ENCODE measurements at places on chromosomes 4 and X. TPM values are rescaled to one million over a fixed set of nuclear protein-coding genes. Genes with fewer than 3 reads are reported as not detected.

Gene SPANXD
- not detected for total RNA-seq

Gene HEPH
- 2.1 TPM for total RNA-seq

Gene FAAH2
- 4.5 TPM for total RNA-seq

Gene ATP8A1
- 71.6 TPM for total RNA-seq

Gene ATP1B4
- not detected for total RNA-seq

Gene MAGEA4
- total RNA-seq, result not detected

Gene GAR1
- 2.1 TPM for total RNA-seq

- no peaks in the 10 kb centered on the region for H3K4me1 ChIP-seq
- H3K36me3 ChIP-seq, result no peaks in the 10 kb centered on the region
- H3K27me3 ChIP-seq, result no peaks in the 10 kb centered on the region
- no peak for DNase-seq
- no peak overlapping the region for H3K4me3 ChIP-seq
- H3K27ac ChIP-seq, result no peak overlapping the region
Measured at GRCh38 chr4:148170408-148171365, 271.5 kb downstream of the NR3C2 start.

- H3K4me1 ChIP-seq, result no peaks in the 10 kb centered on the region
- no peak overlapping the region for H3K4me3 ChIP-seq
- H3K27me3 ChIP-seq, result no peaks in the 10 kb centered on the region
Measured at GRCh38 chr4:115042496-115042895, 70.9 kb downstream of the NDST4 start.

GRCh38 chr4:28358606-28359005 lies 1498.0 kb downstream of the STIM2 start:
- H3K4me1 ChIP-seq, result no peaks in the 10 kb centered on the region
- no peak overlapping the region for H3K4me3 ChIP-seq
- H3K27me3 ChIP-seq, result no peaks in the 10 kb centered on the region

GRCh38 chr4:177667687-177668086 lies 225.4 kb upstream of the AGA start:
- no peaks in the 10 kb centered on the region for H3K36me3 ChIP-seq
- H3K27me3 ChIP-seq, result no peaks in the 10 kb centered on the region
- H3K27ac ChIP-seq, result no peak overlapping the region
- no peaks in the 10 kb centered on the region for H3K4me1 ChIP-seq
- DNase-seq, result no peak

DNA sequence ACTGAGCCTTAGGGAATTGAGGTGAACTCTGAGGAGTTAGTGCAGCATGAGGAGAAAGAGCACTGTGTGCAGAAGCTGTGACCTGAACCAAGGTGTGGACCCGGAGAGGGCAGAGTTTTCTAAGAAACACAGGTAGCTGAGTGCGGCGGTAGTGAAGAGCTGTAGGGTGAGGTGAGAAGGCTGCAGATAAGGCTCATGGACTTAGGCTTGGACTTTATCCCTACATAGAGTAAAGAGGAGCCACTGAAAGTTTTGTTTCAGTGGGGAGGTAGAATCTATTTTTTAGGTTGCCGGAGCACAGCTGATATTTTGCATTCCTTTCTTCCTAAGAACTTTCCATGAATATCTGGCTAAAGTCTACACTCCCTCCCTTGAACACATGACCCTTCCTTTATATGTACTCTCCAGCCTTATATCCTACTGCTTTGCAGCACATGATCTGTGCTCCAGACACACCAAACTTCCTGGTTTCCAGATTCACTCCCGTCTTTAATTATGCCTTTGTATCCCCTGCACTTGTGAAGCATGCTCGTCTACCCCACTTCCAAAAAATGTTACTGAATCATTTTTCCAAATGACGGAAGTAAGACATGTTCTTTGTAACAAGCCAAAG lies 10.6 kb upstream of the PGRMC2 start:
- H3K27ac ChIP-seq, result no peak overlapping the region
- no peaks in the 10 kb centered on the region for H3K27me3 ChIP-seq
- no peak overlapping the region for H3K4me3 ChIP-seq
- DNase-seq, result no peak
- H3K36me3 ChIP-seq, result no peaks in the 10 kb centered on the region

DNA sequence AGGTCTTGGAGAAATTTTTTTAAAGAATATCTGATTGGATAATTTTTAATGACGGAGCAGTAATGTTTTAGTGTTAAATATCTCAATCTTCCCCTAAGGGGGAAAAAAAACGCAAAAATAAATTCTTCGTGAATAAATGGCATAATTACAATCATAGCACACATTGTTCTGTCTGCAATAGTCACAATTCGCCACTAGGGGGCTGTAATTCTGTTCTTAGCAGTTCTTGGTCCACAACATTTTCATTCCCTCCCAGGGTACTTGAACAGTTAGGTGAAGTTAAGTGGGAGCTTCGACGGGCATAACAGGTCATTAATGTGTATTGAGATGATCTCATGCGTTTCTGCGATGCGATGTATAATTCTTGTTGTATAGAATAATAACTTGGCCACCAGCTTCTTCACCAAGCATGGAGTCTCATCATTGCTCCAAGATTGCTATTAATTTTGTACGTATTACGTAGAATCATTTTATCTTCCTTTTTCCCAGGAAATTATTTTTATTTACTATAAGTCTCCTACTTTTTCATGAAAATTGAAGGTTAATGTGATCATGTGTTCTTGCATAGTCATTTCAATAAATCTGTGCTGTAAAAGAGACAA lies 27.2 kb downstream of the HTR2C start:
- H3K27me3 ChIP-seq, result no peaks in the 10 kb centered on the region
- no peak overlapping the region for H3K4me3 ChIP-seq
- H3K36me3 ChIP-seq, result no peaks in the 10 kb centered on the region
- no peak for DNase-seq

- DNase-seq, result no peak
- H3K27me3 ChIP-seq, result no peaks in the 10 kb centered on the region
- no peak overlapping the region for H3K4me3 ChIP-seq
- H3K4me1 ChIP-seq, result peaks cover 58% of the 10 kb centered on the region
- no peaks in the 10 kb centered on the region for H3K36me3 ChIP-seq
- H3K27ac ChIP-seq, result peak overlapping the region; percentile 83
Measured at GRCh38 chr4:6279582-6280289, 10.1 kb downstream of the WFS1 start.

DNA sequence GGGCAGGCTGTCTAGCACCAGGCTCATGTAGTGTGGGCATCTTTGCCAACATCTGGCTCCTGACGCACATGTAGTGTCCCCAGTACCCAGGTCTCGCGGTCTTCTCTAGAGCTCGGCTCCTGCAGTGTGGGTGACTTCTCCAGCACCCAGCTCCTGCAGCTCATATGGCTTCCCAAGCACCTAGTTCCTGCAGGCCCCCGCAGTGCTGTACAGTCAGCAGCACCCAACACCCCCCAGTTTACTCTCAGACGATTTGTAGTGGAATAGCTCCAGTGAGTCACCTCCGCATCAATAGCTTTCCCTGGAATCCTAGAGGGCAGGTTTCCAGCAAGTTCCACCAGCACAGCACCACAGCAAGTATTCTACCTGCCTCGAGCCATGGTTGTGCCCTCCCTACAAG lies 30.9 kb downstream of the ZNF41 start:
- H3K27ac ChIP-seq, result no peak overlapping the region
- no peaks in the 10 kb centered on the region for H3K27me3 ChIP-seq
- no peaks in the 10 kb centered on the region for H3K4me1 ChIP-seq
- H3K4me3 ChIP-seq, result no peak overlapping the region
- DNase-seq, result no peak
- no peaks in the 10 kb centered on the region for H3K36me3 ChIP-seq

DNA sequence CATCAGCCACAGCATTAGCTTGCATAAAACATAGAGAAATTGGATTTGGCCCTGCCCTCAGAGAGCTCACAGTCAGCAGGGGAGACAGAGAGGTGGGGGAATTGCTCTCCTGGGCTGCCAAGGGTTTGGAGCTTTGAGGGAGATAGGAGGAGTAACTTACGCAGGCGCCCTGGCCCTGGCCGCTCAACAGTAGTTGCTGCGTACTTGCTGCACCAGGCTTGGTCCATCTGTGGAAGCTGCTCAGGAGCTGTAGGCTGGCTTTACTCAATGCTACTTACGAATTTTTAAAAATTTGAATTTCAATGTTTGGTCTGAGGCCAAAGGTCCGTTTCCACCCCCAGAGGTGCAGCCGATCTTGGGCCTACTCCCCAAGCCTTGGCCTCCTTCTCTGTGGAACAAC lies 83.3 kb downstream of the CPZ start:
- H3K4me3 ChIP-seq, result no peak overlapping the region
- H3K27ac ChIP-seq, result no peak overlapping the region
- no peaks in the 10 kb centered on the region for H3K36me3 ChIP-seq
- DNase-seq, result no peak

GRCh38 chr4:185142564-185142911 lies 528 bp upstream of the SLC25A4 start:
- peak overlapping the region; percentile 75 for H3K27ac ChIP-seq
- H3K36me3 ChIP-seq, result no peaks in the 10 kb centered on the region
- no peaks in the 10 kb centered on the region for H3K27me3 ChIP-seq
- H3K4me3 ChIP-seq, result peak overlapping the region; percentile 74
- DNase-seq, result no peak

GRCh38 chrX:102988517-102988916 lies 51.4 kb downstream of the RAB40AL start:
- H3K27me3 ChIP-seq, result no peaks in the 10 kb centered on the region
- H3K27ac ChIP-seq, result no peak overlapping the region
- no peaks in the 10 kb centered on the region for H3K4me1 ChIP-seq
- no peaks in the 10 kb centered on the region for H3K36me3 ChIP-seq
